ENCODE measurements at places on chromosomes 2 and 18.
A peak's percentile ranks its signal among the peaks of the same experiment; 100 is the strongest.

DNA sequence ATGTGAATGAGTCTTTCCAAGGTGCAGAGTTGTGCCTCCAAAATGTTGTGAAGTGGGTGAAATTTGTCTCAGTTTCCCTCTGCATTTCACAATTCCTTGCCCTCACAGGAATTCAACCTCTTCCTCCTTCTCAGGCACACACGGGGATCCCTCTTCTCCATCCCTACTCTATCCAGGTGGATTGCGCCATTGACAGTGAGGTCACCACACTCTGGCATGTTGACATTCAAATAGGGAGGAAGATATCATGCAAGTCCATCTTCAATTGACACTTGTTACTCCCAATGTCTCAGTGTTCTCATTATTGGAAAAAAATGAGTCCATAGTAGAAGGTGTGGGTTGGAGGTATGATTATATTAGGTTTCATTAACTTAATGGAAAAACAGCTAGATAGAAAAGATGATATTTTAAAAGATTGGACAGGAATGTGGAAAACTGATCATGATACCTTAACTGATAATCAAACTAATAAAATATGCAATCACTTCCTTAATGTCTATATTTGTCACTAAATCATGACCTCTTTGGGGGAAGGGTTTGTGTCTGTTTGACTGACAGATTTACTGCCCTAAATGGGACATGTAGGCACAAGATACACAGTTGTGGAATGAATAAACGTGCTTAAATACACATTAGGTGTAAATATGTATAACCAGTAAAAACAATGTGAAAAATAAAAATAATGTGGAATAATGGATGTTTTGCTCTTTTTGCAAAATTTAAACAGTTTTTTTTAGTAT lies 213.8 kb upstream of the SLC8A1 start:
- DNase-seq = no peak

- DNase-seq = no peak
Observed at GRCh38 chr18:59067873-59068272, 71.8 kb upstream of the SEC11C start.

GRCh38 chr2:165239230-165239629 lies at the start of gene SCN2A:
SCN2A (plus strand) TSS chr2:165239414; CDS start chr2:165295824, 56,410 bp downstream.
- DNase-seq = peak; percentile 21

DNA sequence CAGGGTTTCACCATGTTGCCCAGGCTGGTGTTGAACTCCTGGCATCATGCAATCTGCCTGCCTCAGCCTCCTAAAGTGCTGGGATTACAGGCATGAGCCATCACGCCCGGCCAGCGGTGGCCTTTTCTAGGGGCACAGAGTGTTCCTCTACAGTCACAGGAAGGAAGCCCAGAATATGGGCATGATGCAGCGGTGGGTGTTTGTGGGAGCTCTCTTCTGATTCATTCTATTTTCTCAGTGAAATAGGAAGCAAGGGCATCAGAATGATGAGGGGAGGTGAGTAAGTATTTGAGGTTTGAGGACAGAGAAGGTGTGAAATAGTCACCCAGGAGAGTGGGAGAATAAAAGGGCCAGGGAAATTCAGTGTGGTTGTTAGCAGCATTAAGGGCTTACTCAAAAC lies 70.3 kb upstream of the PSME4 start:
- no peak for DNase-seq

- no peak for DNase-seq
Observed at GRCh38 chr18:50187659-50188058, 7.3 kb downstream of the MYO5B start.

Data from iPS-NIHi11 (cell line).